ENCODE measurements at places on chromosomes 3 and 15.
A peak's percentile ranks its signal among the peaks of the same experiment; 100 is the strongest.

GRCh38 chr3:45761831-45762230 is 34.5 kb downstream of the SLC6A20 start:
- DNase-seq: no peak

DNA sequence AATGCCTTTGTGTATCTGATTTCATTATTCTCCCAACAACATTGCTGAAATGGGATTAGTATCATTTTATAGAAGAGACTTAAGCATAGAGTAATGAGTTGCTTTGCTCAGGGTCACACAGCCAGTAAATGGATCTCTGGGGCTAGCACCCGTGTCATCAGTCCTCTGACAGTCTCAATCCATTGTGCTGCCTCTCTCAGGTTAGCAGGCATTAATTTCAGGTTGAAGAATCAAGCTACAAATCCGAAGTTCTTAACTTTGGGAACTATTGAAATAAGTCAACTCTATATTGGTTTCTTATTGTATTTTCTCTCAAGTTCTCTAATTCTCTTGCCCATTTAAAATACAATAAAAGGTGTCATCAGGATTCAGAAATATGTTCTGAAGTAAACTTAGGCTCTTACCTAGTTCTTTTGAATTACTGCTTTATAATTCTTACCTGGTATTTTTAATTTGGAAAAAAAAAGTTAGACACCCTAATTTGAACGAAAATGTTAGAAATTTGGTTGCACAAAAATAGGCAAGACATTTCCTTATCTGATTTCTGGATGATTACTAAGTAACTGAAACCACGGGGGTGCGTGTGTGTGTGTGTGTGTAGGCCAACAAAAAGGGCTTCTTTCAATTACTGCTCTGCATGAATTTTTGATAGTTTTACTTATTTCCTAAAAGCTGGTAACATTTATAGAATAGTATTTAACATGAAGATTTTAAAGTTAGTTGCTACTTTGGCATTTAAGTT is 189.8 kb downstream of the MBNL1 start:
- peak; percentile 28 for DNase-seq

- DNase-seq: no peak
Measured at GRCh38 chr3:167110901-167111300, 269.2 kb downstream of the ZBBX start.

GRCh38 chr3:111968319-111969054 is 10.3 kb upstream of the ABHD10 start:
- DNase-seq: no peak

- DNase-seq: no peak
Measured at GRCh38 chr3:141288336-141288990, 56.8 kb downstream of the PXYLP1 start.

DNA sequence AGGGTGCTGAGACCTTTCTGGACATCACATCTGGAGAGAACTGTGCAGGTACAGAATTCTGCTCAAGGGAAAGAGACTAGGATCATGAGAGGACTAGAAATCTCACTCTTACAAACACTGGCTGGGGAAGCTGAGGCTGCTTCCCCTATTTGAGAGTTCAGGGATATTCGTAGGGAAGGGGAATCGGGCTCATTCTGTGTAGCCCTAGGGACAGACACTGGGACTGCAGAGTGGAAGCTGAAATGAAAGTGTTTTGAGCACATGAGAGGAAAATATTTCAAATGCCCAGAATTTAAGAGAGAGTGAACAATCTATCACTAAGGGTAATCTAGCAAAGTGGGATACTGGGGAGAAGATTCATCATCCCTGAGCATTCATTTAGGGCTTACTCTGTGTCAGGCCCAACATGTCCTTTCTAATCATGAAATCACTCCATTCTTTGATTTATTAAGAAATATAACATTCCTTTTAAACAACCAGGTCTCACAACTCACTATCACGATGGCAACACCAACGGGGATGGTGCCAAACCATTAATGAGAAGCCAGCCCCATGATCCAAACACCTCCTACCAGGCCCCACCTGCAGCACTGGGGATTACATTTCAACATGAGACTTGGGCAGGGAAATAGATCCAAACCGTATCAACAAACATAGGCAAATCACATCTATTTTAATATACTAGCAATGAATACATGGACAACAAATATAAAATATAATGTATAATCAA is 63.0 kb downstream of the CPN2 start:
- DNase-seq: no peak

DNA sequence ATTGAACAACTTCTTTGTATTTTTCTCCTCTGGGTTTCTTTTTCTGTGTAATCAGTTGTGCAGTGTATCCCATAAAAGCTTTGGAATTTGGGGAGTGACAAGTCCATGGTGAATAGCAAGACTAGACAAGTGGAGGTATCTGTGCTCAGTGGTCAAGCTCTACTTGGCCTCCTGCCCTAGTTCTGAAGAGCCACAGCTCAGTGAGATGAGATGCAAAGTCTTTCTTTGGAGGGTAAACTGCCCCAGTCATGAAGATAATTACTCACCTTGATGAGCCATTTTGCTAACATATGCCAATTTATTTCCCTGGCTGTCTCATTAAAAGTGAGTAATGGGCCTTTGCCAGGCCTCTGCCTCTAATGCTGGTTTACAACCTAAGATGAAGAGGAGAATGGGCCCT is 271.2 kb upstream of the TRIM42 start:
- DNase-seq: no peak

GRCh38 chr15:92667970-92668485 is 12.5 kb upstream of the FAM174B start:
- DNase-seq: no peak

- no peak for DNase-seq
Measured at GRCh38 chr3:33035596-33035995, 61.4 kb downstream of the GLB1 start.

DNA sequence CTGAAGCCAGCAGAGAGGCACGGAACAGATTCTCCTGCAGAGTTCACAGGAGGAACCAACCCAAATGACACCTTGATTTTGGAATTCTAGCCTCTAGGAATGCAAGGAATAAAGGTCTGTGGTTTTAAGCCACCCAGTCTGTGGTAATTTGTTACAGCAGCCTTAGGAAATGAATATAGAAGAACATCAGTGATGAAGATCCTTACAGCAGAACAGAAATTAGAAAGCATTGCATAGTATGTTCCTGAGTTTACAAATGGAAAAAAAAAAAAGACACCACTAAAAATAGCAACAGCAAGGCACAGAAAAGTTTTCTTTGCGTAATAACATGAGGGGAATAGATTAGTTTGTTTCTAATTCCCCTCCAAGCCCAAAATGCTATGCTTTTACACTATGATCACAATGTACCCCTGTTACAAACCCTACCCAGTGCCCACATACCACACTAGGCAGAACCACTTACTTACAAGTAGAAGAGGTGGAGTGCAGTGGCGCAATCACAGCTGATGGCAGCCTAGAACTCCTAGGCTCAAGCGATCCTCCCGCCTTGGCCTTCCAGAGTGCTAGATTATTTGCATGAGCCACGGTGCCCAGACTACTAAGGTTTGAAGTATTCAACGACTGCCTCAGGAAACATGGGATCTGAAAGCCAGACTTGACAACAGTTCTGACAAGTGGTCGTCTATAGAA is 84.3 kb downstream of the SHQ1 start:
- DNase-seq: no peak

- DNase-seq: no peak
Measured at GRCh38 chr15:96561593-96561992, 231.1 kb downstream of the NR2F2 start.

DNA sequence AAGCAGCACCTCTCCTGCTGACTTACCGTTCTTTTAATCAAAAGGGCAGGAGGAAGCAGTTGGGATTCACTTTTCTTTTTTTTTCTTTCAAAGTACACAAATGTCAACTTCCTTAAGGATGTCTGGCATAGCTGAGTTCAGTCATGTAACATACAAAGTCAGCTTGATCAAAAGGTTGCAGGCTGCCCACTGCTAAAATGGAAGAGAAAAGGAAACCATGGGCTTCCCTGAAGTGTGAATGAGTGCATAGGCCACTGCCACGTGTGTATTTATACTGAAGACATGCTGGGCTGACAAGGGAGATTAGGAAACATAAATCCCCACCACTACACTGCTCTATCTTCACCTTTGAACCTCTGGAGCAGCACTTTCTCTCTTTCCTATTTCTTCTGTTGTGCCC is 312.5 kb downstream of the TIGIT start:
- no peak for DNase-seq

- DNase-seq: no peak
Measured at GRCh38 chr15:88187195-88187594, 69.3 kb downstream of the NTRK3 start.

DNA sequence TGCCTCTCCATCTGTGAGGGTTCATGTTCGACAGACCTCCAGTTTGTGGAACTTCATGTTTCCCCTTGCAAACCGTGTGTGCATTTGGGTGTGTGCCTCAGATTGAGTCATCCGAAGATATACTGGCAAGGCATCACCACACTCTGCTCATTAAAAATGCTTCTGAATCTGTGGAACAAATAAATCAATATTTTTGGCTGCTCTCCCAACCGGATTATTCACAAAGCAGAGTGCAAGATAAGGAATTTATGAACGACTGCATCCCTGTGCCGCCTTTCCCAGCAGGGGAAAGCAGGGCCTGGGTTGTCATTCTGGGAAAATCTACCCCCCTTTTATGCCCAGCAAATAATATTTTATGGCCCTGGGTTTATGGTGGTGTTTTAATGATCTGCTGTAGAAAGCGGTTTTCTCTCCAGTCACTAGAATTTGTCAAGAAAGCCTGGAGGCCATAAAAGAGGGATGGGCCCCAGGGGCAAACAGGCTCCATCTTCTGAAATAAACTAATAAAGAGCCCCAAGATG is 4.2 kb upstream of the WNT5A start:
- DNase-seq: no peak

GRCh38 chr3:3129579-3129978 is 2.8 kb downstream of the TRNT1 start:
- DNase-seq: no peak

- no peak for DNase-seq
Measured at GRCh38 chr3:36282766-36283165, 97.5 kb upstream of the STAC start.
